ENCODE measurements at places on chromosomes 16 and 17.

- DNase-seq: no peak
Measured at GRCh38 chr17:77400445-77400870, 259.7 kb downstream of the SEC14L1 start.

GRCh38 chr17:78168903-78169793, 767 bp downstream of the SYNGR2 start:
- no peak for DNase-seq

DNA sequence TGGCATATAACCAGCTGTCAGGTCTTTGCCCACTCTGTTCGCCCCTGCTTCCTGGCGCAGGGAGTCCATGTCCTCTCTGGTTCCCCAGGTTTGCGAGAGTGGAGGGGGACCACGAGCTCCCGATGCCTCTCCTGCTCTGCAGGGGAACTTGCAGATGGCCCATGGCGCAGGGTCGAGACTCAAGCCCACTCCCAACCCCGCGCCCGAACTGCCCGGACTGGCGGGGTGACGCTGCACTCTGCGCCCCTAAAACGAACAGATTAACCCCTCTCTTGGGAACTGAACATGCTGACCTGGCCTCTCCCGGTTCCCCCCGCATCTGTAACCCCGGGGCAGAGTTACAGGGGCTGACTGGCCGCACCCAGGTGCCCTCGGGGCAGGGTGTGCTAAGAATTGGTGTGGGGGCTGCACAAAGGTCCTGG, 681 bp upstream of the PLA2G15 start:
- DNase-seq: no peak

- DNase-seq: no peak
Measured at GRCh38 chr16:30820952-30821421, 34.0 kb upstream of the ZNF629 start.

- DNase-seq: no peak
Measured at GRCh38 chr17:81723651-81724209, 11.6 kb downstream of the SLC25A10 start.

GRCh38 chr17:80291691-80292487, 31.2 kb downstream of the RNF213 start:
- no peak for DNase-seq

GRCh38 chr17:28491860-28492259, 14.3 kb upstream of the FOXN1 start:
- no peak for DNase-seq

DNA sequence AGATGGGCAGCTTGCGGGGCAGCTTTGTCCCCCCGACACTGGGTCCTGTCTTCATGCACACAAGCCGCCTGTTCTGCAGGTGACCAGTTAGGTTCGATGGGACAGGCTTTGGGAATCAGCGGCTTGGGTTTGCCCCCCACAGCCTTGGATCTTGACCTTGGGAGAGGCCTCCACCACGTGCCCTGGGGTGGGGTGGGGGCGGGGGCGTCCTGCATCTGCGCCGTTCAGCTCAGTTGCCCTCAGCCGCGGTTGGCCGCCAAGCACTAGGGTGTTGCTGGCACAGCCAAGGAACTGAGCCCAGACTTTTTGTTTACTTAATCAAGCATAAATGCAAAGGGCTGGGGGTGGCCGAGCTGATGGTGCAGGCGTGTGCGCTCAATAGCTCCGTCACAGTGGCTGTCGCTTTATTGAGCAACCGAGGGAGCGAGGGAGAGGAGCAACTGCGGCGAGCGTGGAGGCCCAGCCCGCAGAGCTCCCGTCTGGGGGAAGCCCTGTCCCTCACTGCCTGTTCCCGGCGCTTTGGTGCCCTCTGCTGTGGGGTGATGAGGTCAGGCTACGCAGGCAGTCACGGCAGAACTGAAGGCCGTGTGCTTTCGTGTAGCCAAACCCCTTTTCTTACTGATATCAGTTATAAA, 33.9 kb downstream of the JPH3 start:
- DNase-seq: no peak

DNA sequence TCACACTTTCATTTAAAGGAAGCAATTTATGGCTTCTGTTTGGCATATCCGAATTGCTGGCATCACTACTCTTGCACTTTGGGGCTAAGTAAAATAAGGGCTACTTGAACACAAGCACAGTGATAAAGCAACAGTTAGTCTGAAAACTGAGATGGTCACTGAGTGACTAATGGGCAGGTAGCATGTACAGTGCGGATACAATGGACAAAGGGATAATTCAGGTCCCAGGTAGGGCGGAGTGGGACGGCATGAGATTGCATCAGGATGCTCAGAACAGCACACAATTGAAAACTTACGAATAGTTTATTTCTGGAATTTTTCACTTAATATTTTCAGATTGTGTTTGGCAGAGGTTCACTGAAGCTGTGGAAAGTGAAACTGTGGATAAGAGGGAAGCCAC, 9.2 kb upstream of the SMIM36 start:
- no peak for DNase-seq

DNA sequence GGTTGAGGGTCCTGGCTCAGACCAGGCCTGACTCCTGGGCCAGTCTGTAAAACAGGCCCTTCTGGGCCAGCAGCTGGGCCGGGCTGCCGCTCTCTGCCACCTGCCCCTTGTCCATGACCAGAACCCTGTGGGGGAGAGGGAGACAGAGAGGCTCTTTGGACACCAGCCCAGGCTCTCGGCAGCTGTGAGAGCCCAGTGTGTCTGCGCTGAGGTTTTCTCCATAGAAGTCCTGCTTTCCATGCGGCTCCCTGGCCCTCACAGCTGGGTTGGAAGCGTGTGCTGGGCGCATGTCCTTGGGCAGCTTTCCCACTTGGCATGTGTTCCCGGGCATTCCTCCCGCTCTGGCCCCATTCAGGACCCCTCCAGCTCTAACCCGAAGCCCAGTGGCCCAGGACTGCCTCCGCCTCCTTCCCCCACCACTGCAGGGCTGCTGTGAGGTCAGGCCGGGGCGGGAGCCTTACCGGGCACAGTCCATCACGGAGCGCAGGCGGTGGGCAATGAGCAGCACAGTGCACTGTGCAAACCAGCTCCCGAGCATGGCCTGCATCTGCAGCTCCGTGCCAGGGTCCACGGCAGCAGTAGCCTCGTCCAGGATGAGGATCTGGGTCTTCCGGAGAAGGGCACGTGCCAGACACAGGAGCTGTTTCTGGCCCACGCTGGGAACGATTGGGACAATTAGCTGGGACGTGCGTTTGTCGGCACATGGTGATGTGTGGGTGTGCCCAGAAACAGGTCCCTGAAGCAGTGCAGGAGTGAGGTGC, 73.0 kb downstream of the ABCC6 start:
- no peak for DNase-seq

DNA sequence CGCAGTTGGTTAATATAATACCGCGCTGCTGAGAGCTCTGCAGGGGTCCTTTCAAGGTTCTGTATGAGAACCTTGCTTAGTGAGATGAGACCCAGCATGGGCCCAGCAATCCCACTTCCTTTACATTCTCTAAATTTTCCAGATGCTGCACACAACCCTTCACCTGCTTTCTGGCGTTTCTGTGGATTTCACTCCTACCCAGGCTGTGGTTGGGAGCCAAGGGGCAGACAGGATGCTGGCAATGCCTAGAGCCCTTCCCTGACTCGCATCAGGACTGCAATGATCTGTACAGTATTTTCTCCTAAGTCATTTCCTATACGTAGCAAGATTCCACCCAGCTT, 10.1 kb upstream of the PIPOX start:
- no peak for DNase-seq

- no peak for DNase-seq
Measured at GRCh38 chr16:86532526-86532815, 22.1 kb downstream of the FOXF1 start.

GRCh38 chr17:69717214-69717613, 302.7 kb downstream of the MAP2K6 start:
- DNase-seq: no peak

DNA sequence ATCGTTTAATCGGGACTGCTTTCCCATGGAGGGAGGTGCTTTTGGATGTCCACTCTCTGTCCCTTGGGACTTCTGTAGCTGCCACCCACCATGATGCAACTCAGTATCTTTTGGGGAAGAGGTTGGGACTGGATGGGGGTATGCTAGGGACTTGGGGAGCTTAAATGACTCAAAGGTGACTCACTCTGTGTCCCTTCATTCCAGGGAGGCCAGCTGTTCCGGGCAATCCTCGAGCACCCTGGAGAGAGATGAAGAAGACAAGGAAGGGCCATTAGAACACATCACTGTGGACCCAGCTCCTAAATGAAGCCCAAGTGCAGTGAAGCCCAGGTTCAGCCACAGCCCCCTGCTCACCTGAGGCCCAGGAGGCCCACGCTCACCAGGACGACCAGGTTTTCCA, 4.6 kb downstream of the COL1A1 start:
- DNase-seq: no peak

- no peak for DNase-seq
Measured at GRCh38 chr16:30903596-30903995, 7.2 kb downstream of the CTF1 start.

DNA sequence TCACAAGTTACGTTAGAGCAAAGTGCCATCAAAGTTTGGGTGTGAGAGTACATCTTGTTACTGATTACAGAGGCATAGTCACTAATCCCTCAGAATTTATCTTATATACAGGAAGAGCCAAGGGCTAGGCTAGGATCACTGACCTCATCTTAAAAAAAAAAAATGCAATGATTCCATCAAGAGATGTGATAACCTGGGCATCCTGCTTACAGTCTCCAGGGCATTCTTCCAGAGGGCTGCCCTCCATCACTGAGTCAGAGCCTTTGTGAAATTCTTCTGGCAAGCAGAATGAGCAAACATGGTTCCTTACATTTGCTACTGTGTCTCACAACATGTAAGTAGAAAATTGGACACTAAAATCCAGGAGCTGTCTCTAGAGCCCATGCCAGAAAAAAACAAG, 410.6 kb downstream of the ZFHX3 start:
- DNase-seq: no peak

DNA sequence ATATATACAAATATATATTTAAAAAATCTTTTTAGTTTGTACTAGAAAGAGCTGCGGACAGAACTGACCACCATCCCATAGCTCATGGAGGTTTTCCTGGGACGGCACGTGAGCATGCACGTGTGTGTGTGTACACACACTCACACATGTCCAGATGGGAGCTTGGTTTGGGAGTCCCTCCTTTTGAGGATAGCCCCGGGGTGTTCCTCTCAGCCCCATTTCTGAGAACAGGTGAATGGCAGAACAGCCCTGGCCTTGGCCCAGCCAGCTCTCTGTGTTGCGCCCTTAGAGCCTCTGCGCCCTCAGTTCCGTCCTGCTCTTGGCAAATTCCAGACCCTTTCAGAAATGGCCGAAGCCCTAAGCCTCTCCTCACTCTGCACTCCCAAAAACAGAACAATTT, 70.1 kb downstream of the AMFR start:
- no peak for DNase-seq

- no peak for DNase-seq
Measured at GRCh38 chr17:57211543-57211942, 44.8 kb upstream of the MSI2 start.

GRCh38 chr17:18362698-18363100, 651 bp downstream of the SHMT1 start:
- no peak for DNase-seq

DNA sequence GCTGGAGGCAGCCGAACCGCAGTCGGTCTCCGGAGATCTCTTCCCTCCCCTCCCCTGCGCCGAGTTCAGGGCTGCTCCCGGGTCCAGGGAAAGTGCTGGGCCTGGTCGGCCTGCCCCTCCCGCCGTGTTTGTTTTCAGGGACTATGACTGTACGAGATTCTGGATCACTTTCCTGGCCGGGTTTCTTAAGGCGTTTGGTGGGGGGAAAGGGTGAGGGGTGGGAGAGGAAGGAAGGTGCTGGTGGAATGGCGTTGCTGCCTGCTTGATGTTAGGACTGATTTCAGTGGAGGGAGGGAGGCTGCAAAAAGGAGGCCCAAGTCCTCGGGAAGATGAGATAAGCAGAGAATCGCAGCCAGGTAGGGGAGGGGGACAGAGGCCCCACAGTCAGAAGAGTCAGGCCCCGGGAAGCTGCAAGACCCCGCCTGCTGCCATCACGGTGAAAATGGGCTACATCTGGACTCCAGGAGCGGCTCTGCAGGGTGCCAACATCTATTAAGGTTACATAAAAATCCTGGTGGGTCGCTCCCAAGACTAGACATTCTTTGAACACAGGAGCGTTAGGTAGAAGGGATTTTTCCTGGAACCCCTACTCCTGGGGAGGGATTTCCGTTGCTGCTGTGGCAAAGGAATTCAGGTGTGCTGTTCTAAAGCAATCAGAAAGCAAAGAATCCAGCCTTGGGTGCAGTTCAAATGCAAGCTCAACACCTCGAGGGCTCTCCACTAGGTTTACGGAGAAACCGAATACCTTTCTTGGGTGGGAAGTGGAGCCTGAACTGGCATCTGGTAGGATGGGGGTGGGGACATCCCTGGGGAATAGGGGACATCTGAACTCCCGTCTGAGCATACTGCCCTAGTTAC, 1.2 kb downstream of the ARHGAP44 start:
- no peak for DNase-seq

DNA sequence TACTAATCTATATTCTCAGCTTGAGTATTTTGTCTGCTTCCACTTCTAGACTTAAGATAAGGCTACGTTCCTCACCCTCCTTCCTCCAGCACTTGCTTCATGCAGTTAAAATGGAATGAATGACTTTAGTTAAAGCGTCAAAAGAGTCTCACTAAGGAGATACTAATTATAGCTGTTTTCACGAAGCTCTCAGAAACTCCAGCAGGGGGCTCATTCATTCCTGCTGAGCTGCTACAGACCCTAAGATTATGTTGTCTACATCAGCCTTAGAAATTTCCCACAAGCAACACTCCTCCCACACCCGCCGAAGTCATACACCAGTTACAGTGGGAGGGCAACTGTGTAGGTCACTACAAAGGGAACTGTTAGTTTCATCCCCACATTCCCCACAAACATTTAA, 57.0 kb upstream of the KIFC3 start:
- DNase-seq: no peak

DNA sequence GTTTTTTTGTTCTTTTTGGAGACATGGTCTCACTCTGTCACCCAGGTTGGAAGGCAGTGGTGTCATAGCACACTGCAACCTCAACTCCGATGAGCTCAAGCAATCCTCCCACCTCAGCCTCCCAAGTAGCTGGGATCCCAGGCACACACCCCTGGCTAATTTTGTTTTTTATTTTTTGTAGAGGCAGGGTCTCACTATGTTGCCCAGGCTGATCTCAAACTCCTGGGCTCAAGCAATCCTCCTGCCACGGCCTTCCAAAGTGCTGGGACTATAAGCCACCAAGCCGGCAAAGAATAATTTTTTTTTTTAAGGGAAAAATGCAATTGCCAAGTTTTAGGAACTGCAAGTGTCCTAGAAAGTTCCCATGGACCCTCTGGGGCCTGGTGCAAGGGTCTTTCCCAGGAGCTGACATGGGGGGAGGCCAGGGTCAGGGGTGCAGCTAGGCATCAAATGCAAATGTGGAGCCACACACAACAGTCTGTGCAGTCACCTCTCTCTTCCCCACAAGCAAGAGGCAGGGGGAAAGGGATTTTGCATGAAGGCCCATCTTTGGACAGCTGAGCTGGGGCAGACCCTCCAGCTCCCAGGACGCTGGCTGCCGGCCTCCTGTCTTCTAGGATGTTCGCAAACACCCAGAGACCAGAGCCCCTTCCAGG, 20.1 kb upstream of the BCAR1 start:
- DNase-seq: no peak
